ENCODE measurements at places on chromosomes 5 and 9.

- DNase-seq, result no peak
Observed at GRCh38 chr5:54717459-54717858, 199.9 kb downstream of the SNX18 start.

DNA sequence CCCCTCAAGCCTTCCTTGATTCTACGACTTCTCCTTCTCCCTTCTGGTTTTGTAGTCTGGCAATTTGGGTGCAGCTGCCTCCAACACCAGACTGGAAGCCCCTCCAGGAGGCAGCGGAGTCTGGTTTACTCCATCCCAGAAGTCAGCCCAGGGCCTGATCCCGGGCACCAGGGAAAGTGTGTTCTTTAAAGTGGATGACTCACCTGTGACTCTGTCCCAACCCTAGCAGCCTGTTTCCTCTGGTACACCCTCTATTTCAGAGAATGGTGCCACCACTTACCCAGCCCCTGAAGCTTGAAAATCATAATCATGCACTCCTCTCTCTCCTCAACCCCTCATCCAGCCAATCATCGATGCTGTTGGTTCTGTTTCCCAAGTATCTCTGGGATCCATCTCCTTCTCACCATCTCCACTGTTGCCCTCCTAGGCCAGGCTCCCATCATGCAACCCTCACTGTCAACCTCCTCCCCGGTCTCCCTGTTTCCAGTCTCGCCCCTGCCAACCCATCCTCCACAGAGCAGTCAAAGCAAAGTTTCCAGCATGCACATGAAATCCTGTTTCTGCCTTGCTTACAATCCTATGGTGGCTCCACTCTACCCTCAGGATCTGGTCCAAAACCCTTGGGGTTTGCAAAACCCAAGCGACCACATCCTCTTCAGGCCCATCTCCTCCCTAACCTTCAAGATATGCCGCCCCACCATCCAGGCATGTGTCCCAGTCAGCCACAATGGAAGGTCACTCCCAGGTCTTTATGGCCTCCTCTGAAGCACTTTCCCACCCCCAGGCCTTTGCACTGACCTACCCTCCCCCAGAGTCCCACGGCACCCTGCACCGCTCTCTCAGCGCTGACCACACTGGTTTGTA lies 10.5 kb downstream of the LHX6 start:
- no peak for DNase-seq

GRCh38 chr5:71932131-71932654 lies 175.1 kb upstream of the MAP1B start:
- DNase-seq, result no peak

DNA sequence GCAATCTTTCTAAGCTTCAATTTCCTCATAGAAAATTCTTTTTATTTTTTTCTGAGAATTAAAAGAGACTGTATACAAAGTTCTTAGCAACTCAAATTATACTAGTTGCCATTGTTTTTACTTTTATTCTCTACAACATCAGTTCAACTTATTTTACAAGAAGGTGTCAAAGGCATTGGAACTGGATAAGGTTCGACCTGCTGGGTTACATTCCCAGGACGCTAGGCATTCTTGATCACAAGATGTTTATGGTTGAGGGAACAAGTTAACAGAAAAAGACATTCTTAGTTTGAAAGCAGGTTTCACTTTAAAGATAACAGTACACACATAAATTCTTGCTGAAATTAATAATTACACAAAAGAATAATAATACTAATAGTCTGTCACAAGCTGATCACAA lies 163.5 kb upstream of the SNX2 start:
- DNase-seq, result no peak

DNA sequence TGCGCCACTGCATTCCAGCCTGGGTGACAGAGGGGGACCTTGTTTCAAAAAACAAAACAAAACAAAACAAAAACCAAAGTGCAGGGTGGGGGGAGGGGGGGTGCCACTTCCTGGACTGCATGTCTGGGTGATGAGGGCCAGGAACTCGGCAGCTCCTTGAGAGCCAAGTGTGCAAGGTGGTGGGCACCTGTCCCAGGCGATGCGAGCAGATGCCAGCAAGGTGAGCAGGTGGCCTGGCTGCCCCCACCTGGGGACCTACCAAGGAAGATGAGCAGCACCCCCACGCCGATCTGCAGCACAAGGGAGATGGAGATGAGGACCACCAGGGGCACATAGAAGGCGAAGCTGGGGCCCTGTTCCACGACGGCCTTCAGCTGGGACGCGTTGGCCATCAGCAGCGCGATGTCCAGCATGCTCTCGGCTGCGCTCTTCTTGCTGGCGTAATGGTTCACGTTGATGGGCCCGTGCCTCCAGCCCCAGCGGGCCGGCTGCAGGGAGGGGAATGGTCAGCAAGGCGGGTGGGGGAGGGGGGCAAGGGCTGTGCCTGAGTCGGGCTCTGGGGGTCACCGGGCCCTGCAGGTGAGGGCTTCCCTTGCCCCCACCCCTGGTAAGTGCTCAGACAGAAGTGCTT lies 7.8 kb downstream of the NINJ1 start:
- DNase-seq, result peak; percentile 6

DNA sequence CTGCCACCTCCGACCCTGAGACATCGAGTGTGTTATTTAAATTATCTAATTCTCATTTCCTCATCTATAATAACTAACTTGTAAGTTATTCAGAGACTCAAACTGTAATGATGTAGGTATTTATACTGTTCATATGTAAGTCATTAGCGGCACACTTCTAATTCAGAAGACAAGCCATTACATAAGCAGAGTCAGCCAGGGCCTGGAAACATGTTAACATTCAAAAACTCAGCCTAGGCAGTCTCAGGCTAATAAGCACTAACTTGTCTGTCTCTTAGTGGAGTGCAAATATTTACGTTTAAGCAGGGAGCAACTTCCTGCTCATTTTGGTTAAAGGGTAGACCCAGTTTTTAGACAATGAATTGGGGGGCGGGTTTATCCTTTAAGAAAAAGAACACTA lies 598.4 kb downstream of the ACTL7B start:
- no peak for DNase-seq
